ENCODE measurements at places on chromosomes 7 and 10.
A peak's percentile ranks its signal among the peaks of the same experiment; 100 is the strongest.

GRCh38 chr10:124650820-124651401 is 93.3 kb downstream of the FAM53B start:
- peak; percentile 70 for DNase-seq

DNA sequence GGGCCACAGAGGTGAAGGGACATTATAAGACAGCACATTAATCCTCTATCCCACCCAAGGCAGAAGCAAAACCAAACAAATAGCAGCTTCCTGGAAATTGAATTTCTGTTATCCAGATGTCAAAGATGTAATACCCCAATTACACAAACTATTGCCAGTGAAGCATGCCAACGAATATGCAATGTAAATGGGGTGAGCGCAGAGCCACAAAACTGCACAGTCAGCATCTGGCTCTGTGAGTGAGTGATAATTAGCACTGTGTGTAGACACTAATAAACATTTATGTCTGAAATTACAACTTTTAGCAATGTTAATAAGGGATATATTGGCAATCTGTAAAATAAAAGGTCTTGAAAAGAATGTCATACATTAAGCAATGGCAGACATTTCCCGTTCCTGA is 3.2 kb downstream of the BEND7 start:
- DNase-seq: no peak

DNA sequence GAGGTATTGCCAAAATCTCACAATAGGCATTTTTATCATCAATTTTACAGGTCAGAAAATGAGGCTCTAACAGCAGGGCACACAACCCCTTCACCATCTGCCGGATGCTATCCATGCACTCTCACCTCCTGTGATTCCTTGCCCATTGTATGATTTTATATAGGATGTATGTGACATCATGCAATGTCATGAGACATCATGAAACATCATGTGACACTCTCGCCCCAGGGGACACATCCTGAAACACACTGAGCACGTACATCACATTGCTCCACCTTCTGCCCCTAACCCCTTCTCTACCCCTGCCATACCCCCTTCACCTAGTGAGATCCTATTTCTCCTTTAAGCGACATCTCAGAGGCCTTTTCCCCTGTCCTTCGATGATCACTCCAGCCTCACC is 189.4 kb downstream of the FRMD4A start:
- DNase-seq: no peak

- no peak for DNase-seq
These were observed 565.7 kb upstream of the ANKRD30A start for GRCh38 chr10:36559412-36560400.

DNA sequence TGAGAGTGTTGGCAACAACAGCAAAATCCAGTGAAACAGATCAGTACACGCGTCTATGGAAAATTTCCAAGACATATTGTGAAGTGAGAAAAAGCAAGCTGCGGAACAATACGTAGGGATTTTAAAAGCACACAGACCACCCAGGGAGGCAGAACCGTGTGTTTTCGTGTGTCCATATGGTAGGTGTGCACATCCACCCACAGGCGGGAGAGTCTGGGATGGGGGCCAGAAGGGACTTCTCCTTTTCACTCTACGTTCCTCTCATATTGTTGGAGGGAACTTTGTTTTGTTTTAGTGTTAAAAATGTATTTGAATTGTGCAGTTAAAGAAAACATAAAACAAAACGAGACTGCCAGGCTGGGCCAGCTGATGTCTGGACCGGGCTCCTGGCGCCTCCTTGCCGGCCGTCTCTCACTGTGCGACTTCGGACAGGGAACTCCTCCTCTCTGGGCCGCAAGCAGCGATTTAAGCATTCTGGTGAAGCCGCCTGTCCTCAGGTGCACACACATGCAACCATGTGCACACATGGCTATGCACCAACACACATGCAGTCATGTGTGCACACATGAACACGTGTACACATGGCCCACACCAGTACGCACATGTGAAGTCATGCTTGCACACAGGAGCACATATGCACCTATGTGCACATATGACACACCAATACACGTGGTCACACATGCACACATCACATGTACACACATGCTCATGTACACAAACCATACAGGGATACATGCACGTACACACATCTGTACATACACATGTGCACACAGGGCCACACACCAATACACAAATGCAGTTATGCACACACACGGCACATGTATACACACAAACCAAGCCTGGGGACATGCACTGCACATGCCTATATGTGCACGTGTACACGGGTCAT is 141.1 kb downstream of the ELFN1 start:
- no peak for DNase-seq

DNA sequence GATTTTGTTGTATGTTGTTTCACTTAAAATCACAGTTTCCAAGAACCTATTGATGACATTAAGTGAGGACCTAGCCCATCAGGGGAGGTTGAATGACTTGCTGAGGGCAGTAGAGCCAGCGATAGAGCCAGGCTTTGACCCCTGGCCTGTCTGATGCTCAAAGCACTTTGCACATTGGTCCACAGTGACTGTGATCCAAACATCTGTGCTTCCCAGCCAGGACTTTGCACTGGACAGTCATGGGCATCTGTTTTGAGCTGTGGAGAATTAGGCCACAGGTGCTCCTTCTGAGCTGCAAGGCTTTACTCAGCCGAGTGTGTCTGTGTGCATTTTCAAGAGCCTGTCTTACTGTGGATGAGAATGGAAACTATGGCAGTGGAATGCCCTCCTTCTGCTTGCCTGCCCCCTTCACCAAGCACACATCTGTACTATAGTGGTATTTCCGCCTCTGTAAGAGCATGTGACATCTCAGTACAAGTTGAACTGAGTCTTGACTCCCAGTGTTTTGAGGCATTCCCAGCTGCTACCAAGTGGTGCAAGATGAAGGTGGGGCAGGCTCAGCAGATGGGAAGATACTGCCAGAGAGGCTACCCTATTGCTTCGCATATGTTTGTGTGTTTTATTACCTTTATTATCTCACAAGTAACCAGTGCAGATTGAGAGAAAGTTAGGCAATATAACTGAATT is 72.7 kb upstream of the AOAH start:
- DNase-seq: no peak

GRCh38 chr7:107813524-107813923 is 10.5 kb upstream of the SLC26A3 start:
- DNase-seq: no peak

DNA sequence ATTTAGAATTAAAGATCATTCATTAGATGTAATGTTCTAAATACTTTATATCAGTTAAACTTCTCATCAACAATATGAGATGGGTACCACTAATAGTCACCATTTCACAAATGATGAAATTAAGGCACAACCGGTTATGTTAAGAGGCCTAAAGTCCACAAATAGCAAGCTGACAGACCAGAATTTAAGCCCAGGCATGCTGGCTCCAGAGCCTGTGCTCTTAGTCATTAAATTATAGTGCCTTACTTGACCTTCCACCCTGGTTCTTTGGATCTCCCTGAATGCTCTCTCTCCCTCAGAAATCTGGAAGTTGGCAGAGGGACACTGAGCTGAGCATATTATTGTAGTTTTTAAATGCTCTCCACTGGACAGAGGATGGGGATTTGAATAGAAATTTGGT is 3.6 kb downstream of the LIPN start:
- DNase-seq: no peak

DNA sequence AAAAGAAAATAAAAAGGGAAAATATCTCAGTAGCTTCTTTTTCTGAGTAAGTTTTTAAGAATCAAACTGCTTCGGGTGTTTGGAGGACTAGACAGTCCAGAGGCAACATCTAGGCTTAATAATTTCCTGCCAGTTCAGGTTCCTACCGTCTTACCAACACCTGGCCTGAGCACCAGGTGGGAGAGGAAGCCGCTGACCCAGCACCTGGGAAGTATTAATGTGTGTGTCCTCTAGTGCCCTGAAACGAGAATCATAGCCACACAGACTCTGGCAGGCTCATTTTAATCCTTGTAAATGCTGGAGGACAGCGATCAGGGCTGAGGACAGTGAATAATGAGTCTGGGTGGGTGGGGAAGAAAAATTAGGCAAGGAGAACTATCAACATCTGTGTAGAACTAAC is 137.4 kb downstream of the ZNF438 start:
- no peak for DNase-seq

GRCh38 chr10:93379731-93380575 is 102.2 kb downstream of the MYOF start:
- DNase-seq: peak; percentile 52

GRCh38 chr7:154757756-154758155 is 245.2 kb downstream of the PAXIP1 start:
- no peak for DNase-seq

GRCh38 chr7:85529831-85530230 is 343.0 kb upstream of the SEMA3D start:
- DNase-seq: no peak

- DNase-seq: no peak
These were observed 23.9 kb upstream of the CALN1 start for GRCh38 chr7:72435925-72436480.

GRCh38 chr10:3472287-3473051 is 299.9 kb upstream of the PITRM1 start:
- DNase-seq: no peak

DNA sequence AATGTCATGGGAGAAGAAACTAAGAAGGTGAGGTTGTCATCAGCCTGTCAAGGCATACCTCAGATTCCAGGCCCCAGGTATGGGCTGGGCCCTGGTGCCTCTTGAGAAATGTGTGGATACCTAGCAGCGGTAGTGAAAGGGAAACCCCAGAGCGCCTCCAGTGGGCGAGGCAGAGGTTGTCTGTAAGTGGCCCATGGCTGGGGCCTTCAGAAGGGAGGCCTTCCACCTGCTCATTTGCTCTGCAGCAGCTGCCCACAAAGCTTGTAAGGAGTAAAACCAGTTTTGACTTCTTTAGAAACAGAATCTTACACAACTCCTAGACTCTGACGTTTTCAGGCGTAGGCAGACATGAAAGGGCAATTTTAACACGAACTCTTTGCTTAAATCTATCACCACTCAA is 509.9 kb downstream of the PARD3 start:
- DNase-seq: no peak

DNA sequence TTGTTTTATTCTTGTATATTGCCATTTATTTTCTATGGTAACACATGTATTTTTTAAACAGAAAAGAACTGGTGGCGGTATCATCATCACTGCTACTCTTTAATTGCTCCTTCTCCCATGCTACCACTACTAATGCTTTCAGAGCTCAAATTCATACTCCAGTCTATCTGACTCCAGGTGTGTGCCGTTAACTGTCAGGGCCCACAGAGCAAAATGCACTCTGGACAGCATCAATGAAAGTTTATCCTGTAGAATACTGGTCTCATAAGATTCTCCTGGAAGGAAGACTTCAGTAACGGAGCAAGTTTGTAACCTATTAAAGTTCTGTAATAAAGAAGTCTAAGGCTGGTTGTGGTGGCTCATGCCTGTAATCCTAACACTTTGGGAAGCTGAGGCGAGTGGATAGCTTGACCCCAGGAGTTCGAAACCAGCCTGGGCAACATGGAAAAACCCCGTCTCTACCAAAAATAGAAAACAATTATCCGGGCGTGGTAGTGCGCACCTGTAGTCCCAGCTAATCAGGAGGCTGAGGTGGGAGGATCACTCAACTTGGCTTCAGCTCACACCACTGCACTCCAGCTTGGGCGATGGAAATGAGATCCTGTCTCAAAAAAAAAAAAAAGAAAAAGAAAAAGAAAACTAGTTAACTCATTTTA is 18.4 kb downstream of the ZNRF2 start:
- DNase-seq: no peak

DNA sequence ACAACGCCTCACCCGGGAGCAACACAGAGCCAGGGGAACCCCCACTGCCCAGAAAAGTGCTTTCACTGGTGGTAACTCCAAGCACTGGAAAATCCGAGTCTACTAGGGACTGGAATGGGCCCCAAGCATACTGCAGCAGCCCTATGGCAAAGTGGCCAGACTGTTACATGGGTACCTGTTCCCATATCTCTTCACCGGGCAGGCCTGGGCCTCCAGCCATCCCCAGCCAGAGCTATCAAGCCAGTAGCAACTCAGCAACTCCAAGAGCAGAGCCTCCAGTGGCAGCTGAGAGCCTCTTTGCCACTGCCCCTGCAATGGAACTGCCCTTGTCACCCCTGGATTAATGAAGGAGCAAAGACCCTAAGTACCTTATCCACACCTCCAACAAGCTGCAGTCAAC is 73.5 kb downstream of the HBP1 start:
- DNase-seq: no peak

- no peak for DNase-seq
These were observed 366.4 kb upstream of the POM121L12 start for GRCh38 chr7:52669031-52669430.

DNA sequence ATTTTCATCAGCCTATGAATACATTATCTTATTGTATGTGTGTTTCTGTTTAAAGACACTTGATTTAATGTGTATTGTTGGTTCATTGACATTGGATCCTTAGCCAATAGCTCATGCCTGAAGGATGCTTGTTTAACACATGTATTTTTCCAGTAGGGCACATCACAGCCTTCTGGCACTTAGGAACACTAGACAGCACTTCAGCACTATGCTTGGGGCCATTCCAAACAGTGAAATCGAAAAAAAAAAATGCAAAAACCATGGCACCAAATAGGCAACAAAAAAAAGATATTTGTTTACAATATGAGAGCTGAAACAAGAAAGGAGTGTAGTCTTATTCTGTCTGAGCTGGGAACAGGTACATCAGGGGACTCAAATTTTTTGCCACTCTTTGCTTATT is 262.8 kb downstream of the SLC25A13 start:
- DNase-seq: no peak

GRCh38 chr10:77391605-77392235 is 245.9 kb downstream of the KCNMA1 start:
- DNase-seq: peak; percentile 41
